Omental fat pad (tissue), 4 donors: ENCODE measurements at places on chromosomes 3 and 15. TPM values are rescaled to one million over a fixed set of nuclear protein-coding genes. Genes with fewer than 3 reads are reported as not detected.

DNA sequence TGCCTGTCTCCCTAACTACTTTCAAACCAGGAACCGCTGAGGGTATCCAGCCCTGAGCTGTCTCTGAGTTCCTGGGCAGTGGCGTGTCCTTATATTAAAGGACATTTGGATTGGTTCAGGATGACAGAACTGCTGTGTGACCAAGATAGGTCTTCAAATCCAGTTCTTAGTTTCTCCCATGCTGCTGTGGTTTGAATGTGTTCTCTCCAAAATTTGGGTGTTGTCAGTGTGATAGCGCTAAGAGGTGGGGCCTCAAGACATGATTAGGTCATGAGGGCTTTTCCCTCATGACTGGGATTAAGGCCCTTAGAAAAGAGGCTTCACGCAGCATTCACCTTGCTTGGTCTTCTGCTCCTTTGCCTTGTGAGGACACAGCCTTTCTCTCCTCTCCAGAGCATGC lies 376.5 kb upstream of the TPM1 start:
- no peak for DNase-seq

DNA sequence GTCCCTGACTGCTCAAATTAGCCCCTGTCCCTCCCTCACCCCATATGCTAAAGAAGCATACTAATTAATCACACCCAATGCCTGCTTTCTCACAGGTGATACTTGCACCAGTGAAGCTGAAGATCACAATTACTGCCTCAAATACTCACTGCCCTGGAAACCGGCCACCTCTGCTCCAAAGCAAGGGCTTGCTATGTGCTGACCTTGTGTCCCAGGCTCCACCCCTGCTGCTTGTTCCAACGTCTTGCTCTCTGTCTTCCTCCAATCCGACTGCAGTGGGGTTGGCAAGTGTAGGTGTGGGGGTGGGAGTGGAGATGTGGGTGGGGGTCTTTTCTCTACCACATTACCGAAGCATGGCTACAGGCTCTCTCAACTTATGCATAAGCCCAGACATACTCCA lies 55.7 kb upstream of the PSMD6 start:
- no peak for DNase-seq

GRCh38 chr3:152257563-152258035 lies 11.1 kb upstream of the MBNL1 start:
- DNase-seq: no peak

DNA sequence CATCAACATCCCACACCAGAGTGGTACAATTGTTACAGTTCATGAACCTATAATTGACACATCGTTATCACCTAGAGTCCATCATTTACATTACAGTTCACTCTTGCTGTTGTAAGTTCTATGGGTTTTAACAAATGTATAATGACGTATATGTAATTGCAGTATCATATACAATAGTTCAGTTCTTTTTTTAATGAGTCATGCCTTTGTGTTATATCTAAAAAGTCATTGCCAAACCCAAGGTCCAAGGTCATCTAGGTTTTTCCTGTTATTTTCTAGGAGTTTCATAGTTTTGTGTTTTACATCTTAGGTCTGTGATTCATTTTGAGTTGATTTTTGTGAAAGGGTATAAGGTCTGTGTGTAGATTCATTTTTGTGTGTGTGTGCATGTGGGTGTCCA lies 160.9 kb upstream of the GALNT15 start:
- no peak for DNase-seq

DNA sequence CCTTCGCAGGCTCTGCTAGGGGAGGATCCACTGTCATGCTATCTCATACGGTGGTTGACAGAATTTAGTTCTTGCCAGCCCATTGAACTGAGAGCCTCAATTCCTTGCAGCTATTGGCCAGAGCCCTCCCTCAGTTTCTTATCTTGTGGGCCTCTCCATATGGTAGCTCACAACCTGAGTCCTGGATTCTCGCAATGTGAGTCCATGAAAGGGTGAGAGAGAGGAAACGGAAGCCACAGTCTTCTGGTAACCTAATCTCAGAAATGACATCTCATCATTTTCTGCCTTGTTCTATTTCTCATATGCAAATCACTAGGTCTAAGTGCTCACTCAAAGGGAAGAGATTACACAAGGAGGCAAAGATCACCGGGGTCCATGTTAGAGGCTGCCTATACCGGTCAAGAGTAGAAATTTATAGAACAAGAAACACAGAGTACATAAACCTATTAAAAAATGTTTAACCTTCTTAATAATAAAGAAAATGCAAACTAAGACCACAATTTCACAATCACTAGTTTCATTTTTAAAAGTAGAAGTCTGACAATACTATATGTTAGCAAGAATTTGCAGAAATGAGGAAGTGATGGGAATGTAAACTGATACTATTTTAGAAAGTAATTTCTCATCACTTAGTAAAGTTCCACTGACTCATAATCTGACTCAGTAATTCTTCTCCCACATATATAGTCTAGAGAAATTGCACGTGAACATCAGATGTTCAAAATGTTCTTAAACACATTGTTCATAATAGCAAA lies 378.4 kb upstream of the AGTR1 start:
- no peak for DNase-seq

GRCh38 chr3:24156466-24156865 lies 211.4 kb downstream of the NR1D2 start:
- no peak for DNase-seq

DNA sequence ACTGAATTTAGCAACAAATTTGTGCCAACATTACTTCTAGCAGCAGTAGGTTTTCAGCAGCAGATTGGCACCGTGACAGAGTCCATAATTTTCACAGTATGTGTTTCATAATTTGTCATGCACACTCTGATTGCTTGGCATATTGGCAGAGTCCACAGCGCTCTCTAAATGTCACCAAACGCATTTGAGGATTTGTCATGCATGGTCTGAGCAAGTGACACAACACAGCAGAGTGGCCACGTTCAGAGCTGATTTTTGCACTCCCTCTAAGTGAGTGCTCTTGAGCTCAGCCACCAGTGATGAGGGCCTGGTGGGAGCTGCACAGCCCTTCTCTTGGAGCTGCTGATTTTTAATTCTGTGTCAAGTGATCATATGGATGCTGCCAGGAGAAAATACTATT lies 1270.8 kb downstream of the ROBO1 start:
- DNase-seq: no peak

- DNase-seq: no peak
Observed at GRCh38 chr15:77627581-77627980, 5.1 kb downstream of the LINGO1 start.

MKRN2OS gene
- total RNA-seq: not detected

METTL6 gene
- total RNA-seq: 13.6 TPM

NUSAP1 gene
- 3.2 TPM for total RNA-seq

HIGD2B gene
- total RNA-seq: not detected

SUSD5 gene
- 13.5 TPM for total RNA-seq
